ENCODE measurements at places on chromosomes 6 and 20.
A peak's percentile ranks its signal among the peaks of the same experiment; 100 is the strongest.

DNA sequence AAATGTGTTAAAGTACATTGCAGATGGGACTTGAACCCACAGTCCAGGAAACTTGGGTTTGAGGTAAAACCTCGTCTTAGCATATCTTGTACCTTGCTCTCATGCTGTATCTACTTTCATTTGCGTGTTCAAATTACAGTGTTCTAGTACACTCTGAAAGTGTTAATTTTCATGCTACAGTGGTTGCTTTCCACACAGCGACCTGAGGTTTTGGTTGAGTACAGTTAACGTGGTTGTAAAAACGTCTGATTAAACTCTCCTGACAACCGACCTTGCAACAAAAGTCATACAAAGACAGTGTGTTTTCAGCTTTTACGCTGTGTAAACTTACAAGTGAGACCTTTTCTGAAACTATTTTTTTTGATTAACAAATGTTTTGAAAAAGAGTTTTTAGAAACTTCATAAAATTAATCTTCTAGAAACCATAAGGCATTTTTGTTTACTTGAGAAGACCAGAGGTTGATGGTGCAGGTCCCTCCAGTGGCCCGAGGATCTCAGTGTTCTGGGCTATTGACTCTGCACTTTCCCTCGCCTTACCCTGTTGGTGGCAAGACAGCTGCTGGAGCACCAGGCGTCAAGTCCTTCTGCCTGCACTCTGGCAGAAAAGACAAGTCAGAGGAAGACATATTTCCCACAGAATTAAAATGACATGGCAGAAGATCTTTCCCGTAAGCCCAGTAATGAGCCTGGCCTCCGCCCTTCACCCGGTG is 334.0 kb downstream of the THBS2 start:
- no peak for DNase-seq

DNA sequence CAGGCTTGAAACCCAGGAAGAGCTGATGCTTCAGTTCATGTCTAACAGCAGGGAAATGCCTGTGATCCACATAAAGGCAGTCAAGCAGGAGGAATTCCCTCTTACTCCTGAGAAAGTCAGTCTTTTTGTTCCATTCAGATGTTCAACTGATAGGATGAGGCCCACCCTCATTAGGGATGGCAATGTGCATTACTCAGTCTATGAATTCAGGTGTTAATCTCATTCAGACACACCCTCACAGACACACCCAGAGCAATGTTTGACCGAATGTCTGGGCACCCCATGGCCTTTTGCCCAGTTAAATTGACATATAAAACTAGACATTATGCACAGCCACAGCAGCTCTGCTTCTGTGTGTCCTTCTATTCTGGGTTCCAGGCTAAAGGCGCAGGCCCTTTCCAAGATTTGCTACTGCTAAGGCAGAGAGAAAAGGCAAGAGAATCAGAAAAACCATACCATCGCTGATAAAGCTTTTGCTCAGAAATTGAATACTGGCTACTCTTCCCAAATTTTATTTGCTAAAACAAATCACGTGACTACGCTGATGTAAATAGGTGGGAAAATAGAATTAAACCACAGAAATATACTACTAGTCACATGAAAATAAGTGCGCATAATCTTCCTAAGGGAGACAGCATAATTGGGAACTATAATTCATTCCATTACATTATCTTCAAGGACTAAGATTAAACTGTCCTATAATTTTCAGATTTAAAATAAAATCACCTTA is 625.0 kb upstream of the MAN1A1 start:
- no peak for DNase-seq

DNA sequence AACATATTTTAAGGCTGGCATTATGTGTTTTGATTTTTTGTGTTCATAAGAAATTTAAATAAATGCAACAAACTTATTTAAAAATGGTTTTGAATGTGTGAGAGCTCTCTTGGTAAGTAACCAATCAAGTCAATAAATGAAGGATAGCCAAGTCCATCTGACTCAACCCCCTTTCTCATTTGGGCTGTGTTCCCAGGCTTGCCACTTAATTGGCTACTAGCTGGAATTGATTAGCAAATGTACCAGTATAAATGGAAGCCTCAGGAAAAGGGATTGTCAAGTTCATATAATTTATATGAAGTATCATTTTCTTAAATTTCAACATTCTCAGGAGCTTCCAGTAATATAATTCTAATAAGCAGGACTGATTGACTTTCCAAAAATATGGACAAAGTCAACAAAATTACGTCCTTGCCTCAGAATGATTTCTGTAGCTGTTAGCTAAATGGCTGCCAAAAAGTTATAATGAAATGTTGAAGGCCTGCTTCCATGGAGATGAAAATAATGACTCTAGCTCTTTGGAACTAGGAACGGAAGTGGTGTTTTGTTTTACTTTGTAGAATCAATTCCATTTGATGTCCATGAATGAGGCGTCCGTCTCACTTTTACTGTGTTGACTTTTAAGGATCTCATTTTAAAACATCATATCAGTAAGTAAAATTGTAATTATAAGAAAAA is 614.9 kb downstream of the CDH26 start:
- DNase-seq = no peak

GRCh38 chr6:20412682-20413073 is 11.0 kb downstream of the E2F3 start:
- DNase-seq = no peak

GRCh38 chr6:170292407-170293158 is 1.7 kb upstream of the DLL1 start:
- no peak for DNase-seq

DNA sequence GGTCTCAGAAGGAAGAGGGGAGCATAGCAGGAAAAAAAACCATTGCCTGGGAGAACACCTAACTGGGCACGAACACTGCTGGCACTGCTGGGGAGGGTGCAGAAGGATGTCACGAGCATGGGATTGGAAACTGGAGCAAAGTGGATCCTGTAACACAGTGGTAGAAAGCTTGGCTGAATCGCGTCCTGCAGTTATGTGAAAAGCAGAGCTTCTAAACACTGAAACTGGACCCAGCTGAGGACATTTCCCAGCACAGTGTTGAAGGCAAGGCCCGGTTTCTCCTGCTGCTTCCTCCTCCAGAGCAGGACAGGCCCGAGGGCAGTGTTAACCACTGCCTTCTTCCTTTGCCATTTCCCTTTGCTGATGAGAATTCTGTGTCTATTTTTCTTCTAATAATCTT is 6.7 kb downstream of the APMAP start:
- no peak for DNase-seq

DNA sequence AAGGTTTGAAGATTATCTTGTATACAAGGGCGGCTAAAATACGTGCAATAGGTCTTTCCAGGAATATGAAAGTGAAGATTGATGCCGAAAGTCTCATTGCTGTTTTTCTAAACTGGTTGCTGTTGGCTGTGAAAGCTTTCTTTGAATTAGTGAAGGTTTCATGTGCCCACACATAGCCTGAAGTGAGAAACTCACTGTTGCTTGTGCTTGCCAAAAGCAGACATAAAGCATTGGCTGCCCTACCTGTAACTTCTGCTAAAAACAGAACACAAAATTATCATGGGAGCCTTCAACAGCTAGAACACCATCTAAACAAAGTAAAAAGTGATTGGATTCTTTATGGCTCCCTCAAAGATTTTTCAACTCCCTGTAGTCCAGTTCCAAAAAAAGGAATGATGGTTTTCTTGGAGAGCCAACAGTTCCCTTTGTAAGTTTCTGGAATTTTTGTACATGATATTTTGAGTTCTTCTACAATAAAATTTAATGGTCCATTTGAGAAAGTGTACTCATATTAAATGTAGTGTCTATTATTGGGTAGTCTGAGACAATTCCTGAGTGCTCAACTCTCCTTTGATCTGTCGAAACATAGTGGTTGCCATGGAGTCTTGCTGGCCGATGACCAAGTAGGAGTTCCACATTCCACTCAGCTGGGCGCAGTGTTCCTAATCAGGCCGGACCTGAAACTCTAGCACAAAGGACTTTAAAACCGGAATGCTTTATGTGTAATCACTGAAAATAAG is 68.5 kb downstream of the PLEKHG1 start:
- DNase-seq = no peak

- DNase-seq = no peak
These were observed 396.7 kb downstream of the HACE1 start for GRCh38 chr6:104462811-104463599.

DNA sequence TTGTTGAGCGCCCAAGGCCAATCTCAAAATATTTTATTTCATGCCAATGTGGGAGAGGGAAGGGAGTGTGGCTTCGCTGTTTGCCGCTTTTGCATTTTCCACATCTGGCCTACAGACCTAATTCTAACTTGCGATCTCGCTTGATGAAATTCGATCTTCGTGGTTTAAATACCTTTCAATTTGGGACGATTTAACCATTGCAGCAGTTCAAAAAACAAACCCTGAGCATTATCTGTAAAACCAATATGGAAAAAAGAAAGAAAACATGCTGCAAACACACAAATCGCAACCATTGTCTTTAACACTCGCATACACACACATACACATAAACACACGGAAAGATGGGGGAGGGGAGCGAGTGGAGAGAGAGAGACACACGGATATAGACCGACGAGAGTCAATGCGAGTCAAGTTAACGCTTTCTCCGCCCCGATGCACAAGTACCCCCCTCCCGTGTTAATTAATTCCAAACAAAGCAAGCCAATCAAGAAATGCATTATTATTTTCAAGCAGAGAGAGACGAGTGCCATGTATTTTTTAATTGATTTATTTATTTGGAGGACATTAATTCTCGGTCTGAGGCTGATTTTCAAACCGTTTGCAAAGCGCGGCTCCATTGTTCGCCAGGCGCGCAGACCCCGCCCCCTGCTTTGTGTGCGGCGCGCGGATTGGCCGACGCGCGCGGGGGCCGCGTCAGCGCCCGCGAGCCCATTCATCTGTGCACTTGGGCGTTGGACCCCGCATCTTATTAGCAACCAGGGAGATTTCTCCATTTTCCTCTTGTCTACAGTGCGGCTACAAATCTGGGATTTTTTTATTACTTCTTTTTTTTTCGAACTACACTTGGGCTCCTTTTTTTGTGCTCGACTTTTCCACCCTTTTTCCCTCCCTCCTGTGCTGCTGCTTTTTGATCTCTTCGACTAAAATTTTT is at the start of gene MARCKS:
TSS of gene MARCKS (plus strand) at position 721 of the 931 bp plus-strand sequence. CDS start 401 bp downstream, outside the sequence.
- peak; percentile 78 for DNase-seq

- no peak for DNase-seq
These were observed 54.7 kb upstream of the TRIM39 start for GRCh38 chr6:30272032-30272431.

- DNase-seq = no peak
These were observed 731.5 kb upstream of the MARCKS start for GRCh38 chr6:113125626-113126025.

- peak; percentile 35 for DNase-seq
These were observed 27.5 kb downstream of the LAMA5 start for GRCh38 chr20:62339647-62340062.

GRCh38 chr6:89346433-89346832 is 6.1 kb downstream of the UBE2J1 start:
- no peak for DNase-seq

- no peak for DNase-seq
These were observed 52.1 kb downstream of the PLAGL1 start for GRCh38 chr6:143955971-143956370.

Measured in CD4-positive, alpha-beta T cell treated with Interleukin-15 for 1 hour (primary cell).